ENCODE measurements at places on chromosomes 5 and 9.

DNA sequence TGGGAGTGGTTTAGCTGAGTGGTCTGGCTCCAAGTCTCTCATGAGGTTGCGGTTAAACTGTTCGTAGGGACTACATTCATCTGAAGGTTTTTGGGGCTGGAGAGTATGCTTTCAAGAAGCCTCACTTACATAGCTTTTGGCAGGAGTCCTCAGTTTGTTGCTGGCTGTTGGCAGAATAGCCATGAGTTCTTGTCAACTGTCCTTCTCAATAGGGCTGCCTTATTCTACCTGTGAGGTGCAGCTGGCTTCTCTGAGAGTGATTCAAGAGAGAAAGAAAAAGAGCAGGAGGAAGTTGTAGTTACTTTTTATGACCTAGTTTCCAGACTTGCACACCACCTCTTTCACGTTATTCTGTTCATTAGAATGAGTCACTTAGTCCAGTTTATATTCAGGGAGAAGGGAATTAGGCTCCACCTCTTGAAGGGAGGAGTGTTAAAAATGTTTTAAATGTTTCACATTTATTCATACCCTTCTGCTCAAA, 33.2 kb downstream of the YTHDC2 start:
- DNase-seq: no peak

DNA sequence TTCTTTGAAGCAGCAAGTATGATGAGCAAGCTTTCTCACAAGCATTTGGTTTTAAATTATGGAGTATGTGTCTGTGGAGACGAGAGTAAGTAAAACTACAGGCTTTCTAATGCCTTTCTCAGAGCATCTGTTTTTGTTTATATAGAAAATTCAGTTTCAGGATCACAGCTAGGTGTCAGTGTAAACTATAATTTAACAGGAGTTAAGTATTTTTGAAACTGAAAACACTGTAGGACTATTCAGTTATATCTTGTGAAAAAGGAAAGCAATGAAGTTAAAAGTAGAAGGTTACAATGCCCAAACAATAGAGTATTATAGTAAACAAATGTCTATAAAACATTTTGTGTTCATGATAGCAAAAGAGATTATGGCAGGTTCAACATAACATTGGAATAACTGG, 88.6 kb downstream of the JAK2 start:
- no peak for DNase-seq

- DNase-seq: no peak
Measured at GRCh38 chr9:114529285-114529684, 24.0 kb upstream of the WHRN start.

- DNase-seq: no peak
Measured at GRCh38 chr9:134555094-134555650, 86.4 kb upstream of the COL5A1 start.

DNA sequence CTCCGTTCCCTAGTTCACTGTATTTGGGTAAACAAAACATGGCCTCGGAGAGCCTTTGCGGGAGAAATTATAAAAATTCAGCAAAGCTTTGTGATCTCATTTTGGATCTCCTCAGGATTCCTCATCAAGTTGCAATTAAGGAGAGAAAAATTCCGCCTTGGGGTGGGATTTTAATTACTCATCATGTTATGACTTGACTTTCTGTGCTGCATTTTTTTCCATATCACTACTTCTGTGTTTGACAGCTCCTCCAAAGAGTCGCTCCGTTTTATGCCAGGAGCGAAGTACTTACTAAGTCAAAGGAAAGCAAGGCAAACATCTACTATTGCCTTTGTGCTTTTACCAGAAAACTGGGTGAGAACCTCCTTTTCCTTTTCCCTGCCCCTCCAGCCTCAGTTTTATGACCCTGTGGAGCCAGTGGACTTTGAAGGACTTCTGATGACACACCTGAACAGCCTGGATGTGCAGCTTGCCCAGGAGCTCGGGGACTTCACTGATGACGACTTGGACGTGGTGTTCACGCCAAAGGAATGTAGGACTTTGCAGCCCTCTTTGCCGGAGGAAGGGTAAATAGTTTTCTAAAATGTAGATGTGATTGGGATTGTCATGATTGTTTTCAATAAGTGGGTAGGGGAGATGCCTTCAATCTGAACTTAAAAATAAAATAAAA, 71.5 kb downstream of the DOCK8 start:
- DNase-seq: no peak

GRCh38 chr9:83596899-83597504, 25.9 kb upstream of the IDNK start:
- DNase-seq: no peak

- DNase-seq: no peak
Measured at GRCh38 chr5:7871653-7872052, 2.7 kb downstream of the MTRR start.

DNA sequence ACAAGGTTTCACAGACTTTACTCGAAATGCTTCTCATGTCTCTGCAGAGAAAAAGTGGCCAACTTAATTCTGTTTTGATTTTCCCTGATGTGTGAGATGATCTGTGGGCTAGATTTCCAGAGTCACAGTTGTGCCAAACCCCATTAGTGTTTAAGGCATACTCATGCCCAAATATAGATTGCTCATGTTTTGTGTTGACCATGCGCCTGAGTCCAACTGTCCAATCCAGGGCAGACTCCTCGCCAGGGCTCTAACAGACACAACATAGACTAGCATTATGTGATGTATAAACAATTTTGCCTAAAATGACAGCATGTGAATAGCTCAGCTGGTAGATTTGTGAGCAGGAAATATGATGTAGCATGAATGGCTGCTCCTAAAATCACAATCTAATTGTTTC, 128.1 kb downstream of the PRDM6 start:
- DNase-seq: no peak

DNA sequence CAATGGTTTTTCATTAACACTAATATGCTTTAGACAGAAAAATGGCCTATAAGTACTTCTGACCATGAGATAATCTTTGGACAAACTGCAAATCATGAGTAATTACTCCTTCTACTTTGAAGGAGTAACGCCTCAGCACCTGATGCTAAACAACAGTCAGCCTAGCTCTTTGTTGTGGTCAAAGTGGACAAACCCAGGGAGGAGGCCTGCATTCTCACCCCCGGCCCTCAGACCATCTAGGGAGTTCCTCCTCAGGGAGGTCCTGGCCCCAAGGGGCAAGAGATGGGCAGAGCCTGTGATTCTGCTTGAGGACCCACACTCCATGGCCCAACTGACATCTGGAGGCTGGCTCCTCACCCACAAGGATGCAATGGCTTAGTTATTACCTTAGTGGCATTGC, 48.2 kb upstream of the ANGPTL2 start:
- peak; percentile 11 for DNase-seq

DNA sequence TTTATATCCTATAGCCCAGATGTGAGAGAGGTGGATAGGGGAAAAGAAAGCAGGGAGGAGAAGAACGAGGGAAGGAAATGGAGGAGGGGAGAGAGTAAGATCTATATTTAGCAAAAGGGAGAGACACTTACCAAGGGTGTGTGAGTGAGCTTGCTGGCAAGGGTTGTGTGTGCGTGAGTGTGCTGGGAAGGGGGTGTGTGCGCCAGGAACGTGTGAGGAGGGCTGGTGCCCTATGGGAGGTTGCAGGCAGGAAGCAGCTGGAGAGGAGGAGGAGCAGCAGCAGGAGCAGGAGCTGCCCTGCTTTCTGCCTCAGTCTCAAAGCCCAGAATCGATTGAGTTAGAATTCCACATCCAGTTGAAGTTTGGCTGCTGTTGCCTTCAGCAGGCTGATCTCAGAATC, 148.3 kb upstream of the RUSC2 start:
- DNase-seq: peak; percentile 43

DNA sequence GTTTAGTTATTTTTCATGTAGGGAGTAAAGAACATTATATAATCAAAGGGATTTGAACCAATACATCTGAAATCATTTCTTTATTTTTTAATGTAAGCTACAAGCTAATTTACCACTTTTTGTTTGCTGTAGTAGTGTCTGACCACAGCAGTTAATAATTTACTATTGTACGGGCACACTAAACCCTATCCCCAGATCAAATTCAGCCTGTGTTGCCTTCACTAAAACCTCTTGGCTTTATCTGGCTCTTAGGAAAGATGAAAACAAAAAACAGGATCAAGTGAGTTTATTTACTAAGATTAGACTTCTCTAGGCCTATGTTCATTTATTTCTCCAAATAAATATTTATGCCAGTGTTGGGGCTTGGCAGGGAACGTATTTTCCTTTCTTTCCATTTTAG, 384.1 kb downstream of the EBF1 start:
- DNase-seq: no peak

GRCh38 chr5:180121826-180122413, 50.4 kb upstream of the RNF130 start:
- no peak for DNase-seq

DNA sequence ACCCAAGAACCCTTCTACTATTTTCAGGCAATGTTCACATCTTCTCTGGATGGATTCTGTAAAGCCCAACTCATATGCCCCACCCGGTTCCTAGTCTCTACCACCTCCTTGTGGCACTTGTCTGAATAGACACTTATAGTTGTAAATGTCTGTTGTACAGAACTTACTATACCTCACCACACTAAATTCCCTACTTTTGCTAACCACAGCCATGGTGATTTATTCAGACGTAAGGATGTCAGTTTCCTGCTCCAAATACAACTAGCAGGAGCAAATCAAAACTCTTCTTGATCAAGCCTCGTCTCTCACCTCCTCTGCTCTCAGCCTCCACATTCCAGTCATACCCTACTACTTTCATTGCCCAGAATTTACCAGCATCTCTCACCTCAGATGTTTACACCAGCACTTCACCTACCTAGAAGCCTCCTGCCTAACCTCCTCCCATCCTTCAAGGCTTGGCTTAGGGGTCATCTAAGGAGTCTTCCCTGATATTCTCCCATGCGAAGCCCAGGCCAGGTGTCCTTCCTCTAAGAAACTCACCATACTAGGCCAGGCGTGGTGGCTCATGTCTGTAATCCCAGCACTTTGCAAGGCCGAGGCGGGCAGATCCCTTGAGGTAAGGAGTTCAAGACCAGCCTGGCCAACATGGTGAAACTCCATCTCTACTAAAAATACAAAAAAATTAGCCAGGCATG, 75.5 kb downstream of the MAPKAP1 start:
- no peak for DNase-seq

DNA sequence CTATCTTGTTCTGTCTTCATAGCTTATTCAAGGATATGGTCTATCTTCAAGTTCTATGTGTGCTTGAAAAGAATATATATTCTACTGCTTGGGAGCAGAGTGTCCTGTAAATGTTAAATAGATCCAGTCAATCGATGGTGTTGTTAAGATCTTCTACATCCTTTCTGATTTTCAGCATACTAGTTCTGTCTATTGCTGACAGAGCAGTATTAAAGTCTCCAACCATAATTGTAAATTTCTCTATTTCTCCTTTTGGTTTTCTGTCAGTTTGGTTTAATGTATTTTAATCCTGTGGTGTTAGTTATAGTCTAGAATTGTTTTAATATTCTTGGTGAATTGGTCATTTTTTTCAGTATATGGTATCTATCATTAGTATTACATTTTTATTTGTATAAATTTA, 124.0 kb upstream of the COX7C start:
- no peak for DNase-seq
